ENCODE measurements at places on chromosomes 1 and 21.

GRCh38 chr1:227447531-227447990 lies 115.8 kb upstream of the ZNF678 start:
- DNase-seq = no peak

- no peak for DNase-seq
Measured at GRCh38 chr1:226920446-226920894, 19.6 kb upstream of the COQ8A start.

DNA sequence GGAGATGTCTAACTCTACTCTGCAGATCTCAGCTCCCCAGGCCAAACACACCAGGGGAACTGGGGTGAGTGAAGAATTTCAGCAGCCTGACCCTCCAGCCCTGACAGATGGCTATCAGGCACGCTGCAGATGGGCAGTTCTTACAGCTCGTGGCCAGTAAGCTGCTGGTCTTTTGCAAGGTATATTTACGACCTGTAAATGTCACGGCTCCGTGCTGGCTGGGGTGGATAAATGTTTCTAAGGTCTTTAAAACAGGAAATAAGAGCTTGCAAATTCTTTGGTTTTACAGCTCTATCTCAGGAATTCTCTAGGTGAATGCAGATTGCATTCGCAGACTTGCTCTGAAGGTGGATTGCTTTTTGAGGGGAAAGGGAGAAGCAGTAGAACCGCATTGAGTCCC lies 10.1 kb downstream of the DOP1B start:
- DNase-seq = peak; percentile 94

GRCh38 chr1:58316141-58316540 lies 230.4 kb downstream of the OMA1 start:
- no peak for DNase-seq

- DNase-seq = no peak
Measured at GRCh38 chr1:248914796-248915381, 8.9 kb downstream of the PGBD2 start.

DNA sequence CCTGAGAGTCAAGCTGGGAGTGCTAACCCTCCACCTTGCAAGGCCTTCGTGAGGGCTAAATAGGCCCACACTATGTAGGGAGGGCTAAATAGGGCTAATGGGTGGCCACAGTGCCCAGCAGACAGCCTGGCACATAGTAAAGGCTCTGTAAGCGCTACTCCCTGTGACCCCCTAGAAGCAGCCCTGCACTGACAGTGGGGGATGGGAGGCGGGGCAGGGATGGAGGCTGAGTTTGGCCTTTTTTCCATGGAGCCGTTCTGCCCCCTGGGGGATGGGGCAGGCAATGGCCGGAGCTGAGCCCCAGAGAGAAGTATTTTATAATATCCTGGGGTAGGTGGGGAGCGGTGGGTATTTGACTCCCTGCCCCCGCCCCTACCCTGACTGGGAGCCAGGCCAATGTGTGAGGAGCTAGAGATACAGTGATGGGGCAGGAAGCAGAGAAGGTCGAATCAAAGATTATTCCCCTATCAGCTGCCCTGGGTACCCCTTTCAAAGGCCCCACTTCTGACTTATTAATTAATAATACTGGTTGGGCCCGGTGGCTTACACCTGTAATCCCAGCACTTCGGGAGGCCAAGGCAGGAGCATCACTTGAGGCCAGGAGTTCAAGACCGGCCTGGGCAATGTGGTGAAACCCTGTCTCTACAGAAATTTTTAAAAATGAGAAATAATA lies 42.3 kb downstream of the LACTBL1 start:
- peak; percentile 84 for DNase-seq

DNA sequence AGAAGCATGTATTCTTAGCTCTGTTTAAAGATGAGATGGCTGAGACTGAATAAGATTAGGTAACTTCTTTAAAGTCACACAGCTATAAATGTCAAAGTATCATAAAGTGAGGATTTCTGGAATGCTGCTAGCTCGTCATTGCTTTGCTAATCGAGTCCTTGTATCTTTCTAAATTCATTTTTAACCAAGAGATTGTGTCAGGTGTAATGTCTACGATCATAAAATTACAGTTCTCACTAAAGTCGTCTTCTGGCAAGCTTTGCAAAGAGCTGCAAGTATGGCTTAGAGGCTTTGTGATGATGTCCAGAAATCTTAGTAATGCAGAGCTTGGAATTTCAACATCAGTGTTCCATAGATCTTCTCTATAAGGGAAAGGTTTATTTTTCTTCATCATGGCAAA lies 569.8 kb downstream of the LMO4 start:
- DNase-seq = no peak

- DNase-seq = no peak
Measured at GRCh38 chr1:21261551-21262292, 28.5 kb downstream of the ECE1 start.

- no peak for DNase-seq
Measured at GRCh38 chr1:95340061-95340460, 106.1 kb downstream of the RWDD3 start.

GRCh38 chr1:172446547-172446946 lies 2.7 kb upstream of the PIGC start:
- no peak for DNase-seq

DNA sequence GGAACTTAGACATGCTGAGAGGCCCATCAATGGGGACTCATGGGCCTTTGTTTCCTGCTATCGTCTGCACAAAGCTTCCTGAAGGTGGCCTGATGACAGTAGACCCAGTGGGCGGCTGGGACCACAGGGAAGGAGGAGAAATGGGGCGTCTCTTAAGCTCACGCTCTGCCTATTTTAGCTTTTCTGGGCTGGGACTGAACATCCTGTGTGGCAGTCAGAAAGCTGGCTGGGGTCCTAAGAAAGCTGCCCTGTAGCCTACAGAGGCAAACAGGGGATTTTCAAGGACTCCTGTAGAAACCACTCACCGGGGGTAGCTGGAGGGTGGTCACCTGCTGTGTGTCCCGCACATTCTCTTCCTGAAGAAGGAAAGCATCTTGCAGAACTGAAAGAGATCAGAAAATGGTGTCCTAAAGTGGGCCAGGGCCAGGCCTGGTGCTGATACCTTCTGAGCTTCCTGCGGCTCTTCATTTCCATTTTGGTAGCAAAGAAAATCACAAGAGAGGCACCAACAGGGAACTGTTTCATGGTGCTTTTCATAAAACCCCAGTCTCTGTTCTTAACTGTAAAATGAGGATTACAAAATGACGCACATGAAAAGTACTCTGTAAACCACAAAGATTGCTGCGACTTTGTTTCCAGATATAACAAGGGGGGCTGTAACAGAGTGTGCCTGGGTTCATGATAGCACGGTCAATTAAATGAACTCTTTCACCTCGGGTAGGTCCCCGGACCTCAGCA lies 8.6 kb downstream of the ZNF496 start:
- DNase-seq = no peak

GRCh38 chr1:185450917-185451316 lies 133.9 kb upstream of the IVNS1ABP start:
- no peak for DNase-seq

GRCh38 chr1:230900984-230901383 lies 32.7 kb upstream of the C1orf198 start:
- DNase-seq = no peak

DNA sequence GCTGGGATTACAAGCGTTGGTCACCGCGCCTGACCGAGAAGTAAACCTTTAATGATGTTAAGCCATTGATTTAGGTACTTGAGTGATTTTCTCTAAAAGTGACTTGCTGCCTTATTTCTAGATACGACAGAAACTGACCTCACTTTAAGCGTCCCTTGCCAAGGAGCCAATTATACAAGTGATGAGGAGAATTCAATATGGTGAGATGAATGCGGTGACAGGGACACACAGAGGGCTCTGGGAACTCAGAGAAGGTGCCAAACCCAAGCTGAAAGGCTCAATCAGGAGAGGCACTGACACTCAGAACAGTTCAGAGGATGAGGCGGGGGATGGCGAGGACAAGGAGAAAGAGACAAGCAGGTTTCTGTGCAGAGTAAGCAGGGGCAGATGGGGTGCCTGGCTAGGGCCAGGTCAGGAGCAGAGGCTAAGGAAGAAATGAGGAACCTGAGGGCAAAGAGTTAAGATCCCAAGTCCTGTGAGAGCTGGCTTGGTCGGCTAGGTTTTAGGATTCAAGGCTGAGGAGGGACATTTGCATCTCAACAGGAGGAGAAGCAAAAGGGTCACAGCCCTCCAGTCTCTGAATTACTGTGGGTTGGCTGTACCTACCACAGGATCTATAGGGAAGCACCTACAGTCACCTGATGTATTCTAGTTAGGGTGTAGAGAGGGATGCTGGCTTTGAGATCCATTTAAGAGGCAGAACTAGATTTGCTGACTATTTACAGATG lies 83.2 kb upstream of the USP24 start:
- DNase-seq = no peak

GRCh38 chr1:16326833-16327404 lies 25.4 kb downstream of the FBXO42 start:
- DNase-seq = no peak

GRCh38 chr1:110312188-110313121 lies 26.7 kb upstream of the RBM15 start:
- DNase-seq = peak; percentile 82

DNA sequence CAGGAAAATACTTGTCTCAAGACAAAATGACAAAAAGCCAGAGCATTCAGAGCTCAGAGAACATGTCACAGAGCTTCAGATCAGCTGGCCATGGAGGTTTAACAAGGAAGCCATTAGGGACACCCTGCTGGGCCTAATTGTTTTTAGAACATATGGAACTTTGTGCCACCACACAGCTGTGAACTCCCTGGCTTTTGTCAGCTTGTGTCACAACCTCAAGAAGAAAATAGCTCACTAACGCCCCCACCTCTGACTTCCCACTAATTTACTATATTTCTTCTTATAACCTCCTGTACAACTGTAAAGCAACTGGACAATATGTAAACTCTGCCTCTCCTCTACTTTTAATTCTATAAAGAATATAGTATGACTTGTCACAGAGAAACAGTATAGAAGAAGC lies 21.0 kb upstream of the TDRD10 start:
- peak; percentile 49 for DNase-seq

DNA sequence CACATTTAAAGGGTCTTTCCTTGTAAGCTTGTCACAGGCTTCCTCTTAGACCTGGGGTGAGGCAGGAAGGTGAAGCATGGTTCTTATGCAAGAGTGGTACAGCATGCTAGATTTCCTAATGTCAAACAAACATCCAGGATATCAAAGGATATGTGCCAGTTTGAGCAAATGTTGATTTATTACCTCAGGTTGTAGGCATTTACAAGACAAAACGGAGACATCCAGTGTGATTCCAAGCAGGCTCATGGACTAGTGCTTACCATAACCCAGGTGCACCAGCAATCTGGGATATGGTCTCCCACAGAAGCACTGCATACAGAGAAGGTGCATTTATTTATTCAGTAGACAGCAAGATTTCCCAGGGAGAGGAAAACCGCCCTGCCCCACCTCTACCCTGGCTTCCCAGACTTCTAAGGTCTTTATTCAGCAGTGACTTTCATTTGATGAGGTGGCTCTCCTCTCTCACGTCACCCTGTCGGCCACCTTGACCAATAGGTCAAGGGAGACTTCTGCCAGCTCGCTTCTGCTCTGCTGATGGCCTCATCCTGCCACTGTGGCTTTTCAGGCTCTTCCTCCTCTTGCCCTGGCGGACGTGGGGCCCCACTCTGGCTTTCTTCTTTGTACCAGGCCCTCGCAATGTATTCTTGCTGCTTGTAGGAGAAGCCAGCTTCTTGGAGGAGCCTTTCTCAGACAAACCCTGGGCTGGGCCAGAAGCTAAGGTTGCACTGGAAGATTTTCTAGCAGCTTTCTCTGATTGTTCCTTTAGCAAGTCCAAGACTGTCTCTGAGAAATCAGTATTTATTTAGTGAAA lies 25.6 kb downstream of the HHIPL2 start:
- DNase-seq = no peak

DNA sequence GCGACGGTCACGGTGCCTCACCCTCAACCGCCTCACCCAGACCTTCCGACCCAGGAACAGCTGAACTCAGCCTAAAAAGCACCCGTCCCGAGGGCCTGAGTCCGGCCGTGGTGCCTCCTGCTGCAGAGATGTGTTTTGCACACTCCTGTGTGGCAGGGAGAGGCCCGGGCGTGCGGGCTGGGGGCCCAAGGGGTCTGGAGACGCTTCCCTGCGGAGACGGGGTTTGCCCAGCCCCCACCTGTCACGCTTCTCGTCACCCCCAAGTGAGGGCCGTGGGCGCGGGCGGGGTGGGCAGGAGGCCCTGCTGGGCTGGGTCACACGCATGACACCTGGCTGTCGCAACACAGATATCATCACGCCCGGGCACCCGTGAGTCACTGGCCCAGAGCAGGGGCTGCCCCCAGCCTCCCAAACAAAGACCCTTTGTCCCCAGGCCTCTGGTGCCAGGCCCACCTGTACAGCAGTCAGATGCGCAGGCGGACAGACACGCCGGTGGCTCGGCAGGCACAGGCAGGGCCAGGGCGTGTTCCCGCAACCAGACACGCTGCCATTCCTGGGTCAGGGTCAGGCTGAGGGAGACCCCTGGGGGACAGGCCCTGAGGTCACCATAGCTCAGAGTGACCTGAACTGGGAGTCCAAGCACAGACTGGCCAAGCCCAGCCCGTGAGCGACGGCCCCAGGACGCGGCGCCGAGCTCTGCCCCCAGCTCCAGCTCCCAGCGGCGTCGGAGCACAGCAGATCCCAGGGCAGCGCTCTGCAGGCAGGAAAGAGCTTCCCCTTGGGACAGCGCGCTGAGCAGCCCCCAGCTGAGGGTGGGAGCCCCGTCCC lies 6.1 kb downstream of the B3GALT6 start:
- DNase-seq = no peak

- peak; percentile 66 for DNase-seq
Measured at GRCh38 chr1:27332536-27333281, 9.1 kb upstream of the SYTL1 start.

DNA sequence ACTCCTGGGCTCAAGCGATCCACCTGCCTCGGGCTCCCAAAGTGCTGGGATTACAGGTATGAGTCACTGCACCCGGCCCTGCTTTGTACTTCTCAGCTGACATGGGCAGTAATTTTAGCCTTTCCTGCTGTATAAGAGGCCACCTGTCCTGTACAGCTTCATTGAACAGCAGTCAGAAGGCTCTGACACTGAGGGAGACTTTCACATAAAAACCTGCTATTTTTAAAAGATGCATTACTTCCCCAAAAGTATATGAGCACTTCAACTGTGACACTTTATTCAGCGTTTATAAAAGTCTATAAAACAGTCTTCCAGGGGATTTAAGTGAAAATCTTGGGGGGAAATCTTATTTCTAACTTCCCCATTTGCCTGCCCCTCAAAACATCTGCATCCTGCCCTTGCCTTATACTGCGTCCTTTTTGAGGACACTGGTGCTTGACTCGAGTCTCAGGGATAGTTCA lies 17.6 kb downstream of the RNU5D-1 start:
- peak; percentile 30 for DNase-seq
